H4 (cell line): ENCODE measurements at places on chromosomes 12 and 14. TPM values are rescaled to one million over a fixed set of nuclear protein-coding genes. Genes with fewer than 3 reads are reported as not detected.

Gene C12orf54
- total RNA-seq, result not detected in 2 replicates

GRCh38 chr12:10135126-10135525, 5.1 kb upstream of the CLEC7A start:
- DNase-seq, result no peak

Gene DDN
- 0.06 and 0.14 TPM in 2 replicates for total RNA-seq

Gene FIGNL2
- not detected in 2 replicates for total RNA-seq

Gene ASIC1
- 1.6 and 3.4 TPM in 2 replicates for total RNA-seq

GRCh38 chr12:63922474-63922873, 78.0 kb downstream of the SRGAP1 start:
- DNase-seq, result no peak

Gene SRGAP1
- 1.6 and 2.1 TPM in 2 replicates for total RNA-seq

Gene PA2G4
- 203 and 227 TPM in 2 replicates for total RNA-seq

Gene ETV6
- total RNA-seq, result 4.6 and 6.1 TPM in 2 replicates

GRCh38 chr12:98345308-98345876, 170.0 kb upstream of the TMPO start:
- DNase-seq, result no peak

- DNase-seq, result no peak
Measured at GRCh38 chr14:100675699-100676684, 50.7 kb upstream of the DLK1 start.
